ENCODE measurements at places on chromosomes 1 and 21.

DNA sequence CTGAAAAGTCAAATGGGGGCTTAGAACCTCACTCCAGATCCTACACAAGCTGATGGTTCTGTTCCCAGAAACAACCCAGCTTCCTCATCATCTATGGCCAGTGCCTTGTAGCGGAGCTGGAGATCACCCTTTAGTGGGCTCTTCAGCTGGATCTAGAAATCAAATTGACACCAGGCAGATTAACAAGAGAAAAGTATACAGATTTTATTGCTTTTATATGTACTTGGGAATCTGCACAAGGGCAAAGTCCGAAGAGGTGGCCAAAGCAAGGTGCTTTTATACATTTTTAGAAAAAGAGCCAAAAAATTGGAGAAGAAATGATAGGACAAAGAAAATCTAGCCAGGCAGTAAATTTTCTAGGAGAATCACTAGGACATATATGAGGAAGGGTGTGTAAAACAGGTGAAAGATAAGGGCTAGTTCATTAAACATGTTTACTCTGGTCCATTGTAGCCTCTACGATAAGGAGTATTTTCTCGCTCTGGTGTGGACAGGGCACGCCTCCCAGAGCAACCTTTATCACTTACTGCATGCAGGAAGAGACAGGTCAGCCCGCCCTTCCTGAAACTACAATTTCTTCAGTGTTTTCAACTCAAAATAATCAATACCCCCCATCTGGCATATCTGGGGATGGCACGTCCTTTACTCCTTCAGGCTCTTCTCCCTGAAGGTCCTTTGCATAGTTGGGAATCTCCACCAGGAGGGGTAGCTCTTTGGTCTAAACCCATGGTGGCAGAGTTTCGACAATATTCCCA, 14.0 kb upstream of the LGALS8 start:
- no peak for DNase-seq

DNA sequence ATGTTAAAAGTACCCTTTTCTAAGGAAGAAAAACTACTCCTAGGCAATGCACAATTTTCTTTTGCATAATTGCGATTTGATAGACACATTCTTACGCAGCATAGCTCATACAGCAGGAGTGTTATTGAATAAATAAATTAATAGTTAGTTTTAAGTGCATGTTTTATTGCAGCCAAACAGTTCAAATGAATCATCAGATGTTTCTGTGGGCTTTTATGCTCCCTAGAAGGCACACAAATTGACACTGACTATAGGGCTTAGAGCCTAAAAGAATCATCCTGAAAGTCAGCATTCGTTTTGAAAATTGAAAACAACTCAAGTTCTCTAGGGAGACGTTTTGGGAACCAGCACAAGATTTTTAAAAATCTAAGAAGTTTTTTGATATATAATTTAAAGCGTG, 411.9 kb downstream of the HLX start:
- DNase-seq, result no peak

GRCh38 chr1:198968866-198969265, 330.0 kb downstream of the PTPRC start:
- DNase-seq, result no peak

GRCh38 chr1:108815566-108815965, 41.3 kb downstream of the AKNAD1 start:
- DNase-seq, result no peak

DNA sequence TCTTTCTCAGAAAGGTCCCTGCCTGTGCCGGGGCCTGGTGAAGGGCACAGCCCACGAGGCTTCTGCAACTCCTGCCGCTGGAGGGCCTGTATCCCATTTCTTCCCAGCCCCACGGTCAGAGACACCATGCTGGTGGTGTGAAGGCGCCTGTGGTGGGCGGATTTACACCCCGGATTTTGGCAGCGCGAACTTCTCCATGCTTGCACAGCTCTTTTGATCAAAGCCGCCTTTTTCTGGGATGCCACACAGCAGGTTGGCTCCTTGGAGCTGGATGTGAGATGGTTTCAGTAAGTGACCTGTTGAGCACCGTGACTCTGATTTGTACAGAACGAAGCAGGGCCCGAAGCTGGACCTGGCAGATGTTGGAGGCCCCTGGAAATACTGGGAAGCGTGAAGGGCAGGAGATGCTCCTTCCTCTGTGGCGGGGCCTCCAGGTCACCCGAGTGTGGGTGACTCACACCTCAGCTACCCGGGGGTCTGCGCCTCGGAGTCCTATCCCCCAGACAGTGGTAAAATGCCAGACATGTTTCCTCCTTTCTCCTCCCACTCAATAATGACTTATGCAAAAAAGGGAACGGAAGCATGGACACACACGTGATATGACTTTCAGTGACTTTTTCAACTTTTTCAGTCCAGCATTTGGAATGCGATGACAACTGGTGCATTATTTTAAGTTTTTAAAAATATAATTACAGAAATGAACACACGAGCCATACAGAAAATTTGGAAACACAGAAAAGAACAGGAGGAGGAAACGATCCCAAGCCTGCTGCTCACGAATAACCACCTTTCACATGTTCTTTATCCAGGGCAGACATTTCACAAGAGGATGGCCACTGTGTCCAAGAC, 9.0 kb downstream of the UMODL1 start:
- no peak for DNase-seq

DNA sequence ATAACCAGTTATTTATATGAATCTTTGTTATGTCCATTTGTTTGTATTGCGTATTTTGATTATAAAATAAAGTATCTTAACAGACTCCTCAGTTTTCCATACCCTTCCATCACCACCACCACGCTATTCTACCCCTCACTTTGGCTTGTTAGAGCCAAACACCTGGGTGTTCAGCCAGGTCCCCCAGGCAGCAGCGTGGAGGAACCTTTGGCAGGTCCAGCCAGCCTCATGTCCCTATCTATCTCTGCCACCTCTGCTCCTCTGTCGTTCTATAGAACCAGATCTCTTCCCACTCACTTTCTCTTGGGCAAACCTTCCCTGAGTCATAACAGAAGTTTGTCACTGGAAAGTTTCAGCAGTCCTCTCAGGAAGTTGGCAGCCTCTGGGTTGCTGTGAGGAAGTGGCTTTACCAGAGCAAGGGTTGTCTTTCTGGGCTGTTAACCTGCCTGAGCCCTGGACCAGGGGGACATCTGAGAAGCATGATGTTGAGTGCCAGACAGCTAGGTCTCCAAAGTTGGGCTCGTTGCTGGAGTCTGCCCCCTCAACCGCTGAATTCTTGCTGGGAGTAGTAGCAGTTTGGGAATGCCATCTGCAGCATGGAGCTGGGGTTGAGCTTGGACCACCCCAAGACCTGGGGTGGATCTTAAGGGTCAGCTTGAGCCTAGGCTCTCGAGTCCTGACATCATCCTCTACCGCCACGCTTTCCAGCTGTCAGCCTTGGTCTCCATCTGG, 996 bp upstream of the SH3BGRL3 start:
- DNase-seq, result no peak

DNA sequence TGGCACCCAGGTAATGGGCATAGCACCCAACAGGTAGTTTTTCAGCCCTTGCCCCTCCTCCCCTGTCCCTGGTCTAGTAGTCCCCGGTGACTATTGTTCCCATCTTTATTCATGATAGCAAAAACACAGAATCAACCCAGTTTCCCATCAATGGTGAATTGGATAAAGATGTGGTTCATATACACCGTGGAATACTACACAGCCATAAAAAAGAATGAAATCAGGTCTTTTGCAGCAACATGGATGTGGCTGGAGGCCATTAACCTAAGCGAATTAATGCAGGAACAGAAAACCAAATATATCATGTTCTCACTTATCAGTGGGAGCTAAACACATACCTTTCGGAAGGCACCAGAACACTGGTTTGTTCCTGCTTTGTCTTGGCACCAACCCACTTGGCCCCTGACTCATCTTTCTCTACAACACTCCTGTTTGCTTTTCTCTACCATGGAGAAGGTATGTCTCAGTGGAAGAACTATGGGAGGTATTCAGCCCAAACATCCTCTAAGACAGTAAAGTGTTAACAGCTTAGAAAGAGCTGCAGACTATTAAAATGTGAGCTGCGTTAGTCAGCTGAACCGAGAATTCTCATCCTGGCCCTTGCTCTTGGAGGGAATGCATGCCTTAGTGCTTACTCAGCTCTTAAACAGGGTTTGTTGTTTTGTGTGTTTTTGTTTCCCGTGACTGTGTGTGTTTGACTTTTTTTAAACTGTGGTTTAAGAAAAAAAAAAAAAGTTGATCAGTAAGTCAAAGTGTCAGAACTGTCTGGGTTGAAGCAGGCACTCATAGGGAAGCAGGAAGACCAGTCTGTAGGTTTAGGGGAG, 203.0 kb downstream of the TOMM20 start:
- no peak for DNase-seq

- DNase-seq, result no peak
Observed at GRCh38 chr1:31409946-31410858, 2.8 kb upstream of the SERINC2 start.

- no peak for DNase-seq
Observed at GRCh38 chr1:213979751-213980586, 7.8 kb upstream of the PROX1 start.

- peak; percentile 36 for DNase-seq
Observed at GRCh38 chr21:25283720-25284119, 323.6 kb downstream of the MRPL39 start.

- DNase-seq, result no peak
Observed at GRCh38 chr1:6450943-6451373, 15.0 kb downstream of the TNFRSF25 start.

GRCh38 chr1:186923486-186923885, 94.7 kb downstream of the PLA2G4A start:
- no peak for DNase-seq

DNA sequence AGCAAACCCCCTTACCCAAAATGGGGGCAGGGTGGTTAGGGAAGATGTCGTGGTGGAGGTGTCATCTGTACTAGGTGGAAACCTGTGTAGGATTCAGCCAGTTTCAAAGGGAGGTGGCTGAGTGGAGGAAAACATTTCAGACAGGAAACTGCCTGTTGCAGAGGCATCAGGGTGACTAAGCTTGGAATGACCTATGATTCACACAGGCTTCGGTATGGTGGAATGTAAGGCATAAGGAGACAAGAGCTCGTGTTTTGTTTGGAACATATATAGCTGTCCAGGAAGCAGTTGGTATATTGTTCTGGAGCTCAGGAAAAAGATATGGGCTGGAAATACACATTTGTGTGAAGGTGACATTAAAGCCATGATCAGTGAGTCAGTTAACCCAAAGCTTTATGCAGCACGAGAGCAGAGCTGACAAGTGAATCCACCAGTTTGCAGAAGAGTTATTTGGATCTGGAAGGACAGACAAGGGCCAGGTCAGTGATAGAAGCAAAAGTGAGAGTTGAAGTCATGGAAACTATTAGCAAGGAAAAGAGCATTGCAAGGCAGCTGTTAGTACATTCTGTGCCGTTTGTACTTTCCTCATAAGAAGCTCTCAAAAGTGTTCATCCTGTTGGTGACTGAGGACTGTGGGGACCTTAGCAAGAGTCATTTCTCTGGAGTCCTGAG, 12.2 kb downstream of the UTP25 start:
- DNase-seq, result no peak

GRCh38 chr1:223364685-223365382, 858 bp upstream of the SUSD4 start:
- DNase-seq, result peak; percentile 17

DNA sequence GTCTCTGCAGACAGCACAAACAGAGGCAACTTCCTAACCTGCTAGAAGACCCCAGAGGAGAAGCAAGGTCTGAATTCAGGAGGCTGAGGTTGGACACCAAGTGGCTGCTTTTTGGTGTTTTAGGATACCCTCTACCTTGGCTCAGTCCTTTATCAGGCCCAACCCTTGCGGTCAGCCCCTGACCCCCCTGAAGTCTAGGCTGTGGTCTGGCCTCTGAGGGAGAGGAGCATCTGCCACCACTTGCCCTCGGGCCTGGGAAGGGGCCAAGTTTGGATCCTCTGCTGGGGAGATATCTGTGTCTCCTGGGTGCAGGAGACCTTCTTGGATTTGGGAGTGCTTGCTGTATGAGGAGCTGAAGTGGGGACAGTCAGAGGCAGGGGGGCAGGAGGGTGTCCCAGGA, 21.0 kb downstream of the EDN2 start:
- DNase-seq, result no peak

DNA sequence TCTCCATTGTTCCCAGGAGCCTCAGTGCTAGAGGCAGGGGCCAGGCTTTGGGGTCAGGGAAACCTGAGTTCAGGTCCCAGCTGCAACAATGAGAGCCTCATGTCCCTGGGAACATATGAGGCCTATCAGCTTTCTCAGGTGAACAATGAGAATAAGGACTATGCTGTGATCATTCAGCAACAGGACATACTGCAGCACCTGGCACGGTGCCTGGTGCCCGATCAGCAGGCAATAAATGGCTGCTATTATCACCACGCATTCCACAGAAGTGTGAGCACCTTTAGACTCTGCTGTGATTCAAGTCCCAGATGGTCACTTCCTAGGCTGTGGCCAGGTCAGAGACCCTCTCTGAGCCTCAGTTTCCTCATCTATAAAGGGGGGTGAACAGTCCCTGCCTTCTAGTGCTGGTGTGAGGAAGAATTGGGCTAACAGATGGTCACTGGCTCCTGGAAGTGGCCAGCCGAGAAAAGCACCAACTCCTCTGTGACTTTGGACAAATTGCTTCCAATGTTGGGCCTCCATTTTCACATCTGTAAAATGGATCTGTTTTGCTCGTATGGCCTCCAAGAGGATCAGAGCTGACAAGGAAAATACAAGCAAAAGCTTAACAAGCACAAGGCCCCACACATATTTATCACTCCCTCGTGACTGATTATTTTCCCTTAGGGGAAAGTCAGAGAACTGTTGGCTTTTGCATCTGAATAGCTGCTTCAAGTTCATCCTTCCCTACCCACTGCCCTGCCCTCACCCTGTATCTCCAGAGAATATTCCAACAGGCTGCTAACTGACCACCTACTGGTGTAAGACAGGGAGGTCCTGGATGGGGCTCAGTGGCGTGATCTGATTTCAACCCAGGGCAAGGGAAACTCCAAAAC, 1.1 kb downstream of the SLC5A9 start:
- DNase-seq, result no peak

- DNase-seq, result no peak
Observed at GRCh38 chr21:29055080-29055479, 18.4 kb downstream of the CCT8 start.

DNA sequence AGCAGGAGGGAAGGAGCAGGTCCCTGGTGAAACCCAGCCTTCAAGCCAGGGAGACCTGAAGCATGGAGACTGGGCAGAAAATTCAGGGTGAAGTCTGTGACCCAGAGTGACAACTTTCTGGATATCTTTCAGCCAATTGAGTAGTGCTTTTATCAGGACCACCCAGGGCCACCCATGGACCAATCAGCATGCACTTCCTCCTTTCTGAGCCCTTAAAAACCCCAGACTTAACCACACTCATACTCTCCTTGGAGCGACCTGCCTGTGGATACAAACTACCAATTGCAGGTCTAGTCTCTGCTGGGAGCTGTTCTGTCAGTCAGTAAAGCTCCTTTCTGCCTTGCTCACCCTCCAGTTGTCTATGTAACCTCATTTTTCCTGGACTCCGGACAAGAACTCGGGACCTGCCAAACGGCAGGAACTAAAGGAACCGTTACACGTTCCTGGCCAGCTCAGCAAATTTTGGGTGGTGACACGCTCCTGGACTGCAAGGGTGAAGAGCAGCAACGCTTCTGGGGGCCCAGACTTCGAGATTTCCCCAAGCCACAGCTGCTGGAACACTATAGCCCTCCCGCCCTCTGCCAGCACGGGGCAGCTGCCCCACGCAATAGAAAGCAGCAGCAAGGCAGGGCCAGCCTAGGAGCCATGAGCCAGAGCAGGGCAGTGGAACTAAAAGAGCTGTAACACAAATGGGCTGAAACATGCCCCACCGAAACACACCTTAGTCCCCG, 1183.4 kb downstream of the AMY1C start:
- DNase-seq, result no peak

Measured in endothelial cell (in vitro differentiated cells).